NB4 (cell line): ENCODE measurements at places on chromosomes 1 and 21.
A peak's percentile ranks its signal among the peaks of the same experiment; 100 is the strongest.

DNA sequence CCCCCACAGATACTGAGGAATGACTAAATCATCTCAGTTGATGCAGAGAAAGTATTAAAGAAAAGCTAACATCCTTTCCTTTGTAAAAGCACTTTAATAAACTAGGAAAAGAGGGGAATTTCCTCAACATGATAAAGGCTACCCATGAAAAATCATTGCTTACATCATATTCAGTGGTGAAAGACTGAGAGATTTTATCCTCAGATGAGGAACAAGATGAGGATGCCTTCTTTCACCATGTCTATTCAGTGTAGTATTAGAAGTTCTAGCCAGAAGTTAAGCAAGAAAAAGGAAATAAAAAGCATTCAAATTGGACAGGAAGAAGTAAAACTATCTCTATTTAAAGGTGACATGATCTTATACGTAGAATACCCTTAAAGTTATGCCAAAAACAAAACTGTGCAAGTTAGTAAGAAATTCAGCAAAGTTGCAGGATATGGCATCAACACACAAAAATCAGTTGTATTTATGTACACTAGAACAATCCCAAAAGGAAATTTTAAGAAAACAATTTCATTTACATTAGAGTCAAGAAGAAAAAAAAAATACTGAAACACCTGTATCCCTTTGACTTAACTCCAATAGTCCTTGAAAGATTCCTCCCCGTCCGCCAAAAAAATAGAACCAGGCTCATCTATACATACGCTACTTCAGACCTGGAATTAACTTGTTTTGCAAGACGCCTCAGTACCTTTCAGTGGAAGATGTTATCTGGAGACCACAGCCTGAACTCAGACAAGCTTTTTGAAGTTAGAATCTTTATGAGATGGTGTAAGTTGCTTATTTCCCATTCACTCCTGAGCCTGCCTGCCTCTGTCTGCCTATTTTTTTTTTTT is 17.5 kb downstream of the ZMYM4 start:
- no peak for DNase-seq

DNA sequence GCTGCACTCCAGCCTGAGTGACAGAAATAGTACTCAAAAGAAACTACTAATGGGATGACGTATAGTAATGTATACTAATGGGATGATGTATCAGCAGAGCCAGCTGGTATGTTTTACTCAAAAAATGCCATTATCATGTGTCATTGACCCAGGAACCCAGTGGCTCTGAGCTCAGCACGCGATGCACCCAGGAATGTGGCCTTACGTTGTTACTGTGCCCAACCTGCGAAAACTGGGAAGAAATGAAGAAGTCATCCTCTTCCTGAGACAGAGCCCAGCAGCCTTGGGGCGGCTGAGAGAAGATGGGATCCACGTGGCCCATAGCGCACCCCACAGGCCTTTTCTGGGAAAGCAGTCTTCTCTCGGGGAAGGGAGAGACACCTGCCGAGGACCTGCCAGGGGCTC is 8.8 kb downstream of the UBE2J2 start:
- no peak for DNase-seq

- DNase-seq: peak; percentile 7
Observed at GRCh38 chr1:77348549-77348948, 66.7 kb downstream of the AK5 start.

DNA sequence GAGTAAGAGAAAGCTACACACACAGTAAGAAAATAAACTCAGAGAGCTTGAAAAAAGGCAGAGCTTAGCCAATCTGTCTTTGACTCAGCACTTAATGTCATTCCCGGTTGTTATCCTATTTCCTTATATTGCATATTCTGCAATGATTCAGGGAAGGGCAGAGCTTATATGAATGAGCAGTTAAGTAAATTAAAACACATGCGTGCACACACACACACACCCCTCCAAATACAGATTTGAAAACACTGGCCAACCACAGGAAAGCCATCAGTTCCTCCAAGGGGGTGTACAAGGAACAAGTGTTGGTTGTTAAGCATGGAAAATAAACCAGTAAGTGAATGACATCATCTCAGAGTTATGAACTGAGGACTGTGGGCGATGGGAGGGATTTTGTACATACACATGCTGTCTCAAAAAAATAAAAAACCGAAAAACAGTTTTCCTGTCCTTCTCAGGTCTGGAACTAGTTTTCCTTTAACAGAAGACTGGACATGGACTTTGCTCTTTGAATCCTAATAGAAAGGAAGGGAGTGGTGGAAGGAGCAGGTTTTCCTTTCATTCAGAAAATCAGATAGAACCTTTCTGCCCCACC is 1.0 kb downstream of the IQGAP3 start:
- peak; percentile 41 for DNase-seq

DNA sequence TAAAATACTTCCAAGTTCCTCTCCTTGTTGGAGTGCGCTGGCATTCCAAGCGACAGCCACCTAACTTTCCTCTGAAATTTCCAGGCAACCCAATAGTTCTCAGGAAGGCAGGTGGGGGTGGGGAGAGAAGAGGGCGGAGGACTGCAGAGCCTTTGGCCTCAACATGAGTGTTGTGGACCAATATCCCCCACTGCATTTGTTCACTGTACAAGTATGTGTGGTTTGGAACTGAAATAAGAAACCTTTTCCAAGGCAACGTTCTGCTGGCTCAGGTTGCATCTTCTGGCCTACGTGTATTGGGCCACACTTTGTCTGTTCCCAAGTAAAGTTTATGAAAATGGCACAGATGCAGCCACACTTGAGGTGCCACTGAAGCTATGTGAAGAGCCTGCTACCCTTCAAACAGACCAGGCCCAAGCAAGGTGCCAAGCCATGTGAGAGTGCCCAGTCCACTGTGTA is 153.4 kb downstream of the DHRS3 start:
- no peak for DNase-seq

GRCh38 chr1:30923597-30923996 is 15.0 kb upstream of the SDC3 start:
- DNase-seq: no peak

- no peak for DNase-seq
Observed at GRCh38 chr1:200081151-200081968, 53.9 kb downstream of the NR5A2 start.

GRCh38 chr1:232014941-232015340 is 388.4 kb downstream of the DISC1 start:
- no peak for DNase-seq

- DNase-seq: peak; percentile 54
Observed at GRCh38 chr1:173861731-173862145, 6.1 kb downstream of the GAS5 start.

- DNase-seq: no peak
Observed at GRCh38 chr1:10958614-10959013, 53.8 kb upstream of the TARDBP start.
